ENCODE measurements at places on chromosomes 7 and 10.

DNA sequence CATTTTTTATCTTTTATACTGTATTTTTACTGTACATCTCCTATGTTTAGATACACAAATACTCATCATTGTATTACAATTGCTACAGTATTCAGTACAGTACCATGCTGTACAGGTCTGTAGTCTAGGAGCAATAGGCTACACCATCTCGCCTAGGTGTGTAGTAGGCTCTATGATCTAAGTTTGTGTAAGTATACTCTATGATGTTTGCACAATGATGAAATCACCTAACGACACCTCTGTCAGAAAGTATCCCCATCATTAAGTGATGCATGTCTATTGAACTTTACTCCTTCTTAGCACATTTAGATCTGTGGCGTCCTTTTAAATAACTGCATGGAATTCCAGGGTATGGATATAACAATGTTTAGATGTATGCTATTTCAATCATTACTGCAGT, 112.0 kb downstream of the SNX10 start:
- no peak for DNase-seq

DNA sequence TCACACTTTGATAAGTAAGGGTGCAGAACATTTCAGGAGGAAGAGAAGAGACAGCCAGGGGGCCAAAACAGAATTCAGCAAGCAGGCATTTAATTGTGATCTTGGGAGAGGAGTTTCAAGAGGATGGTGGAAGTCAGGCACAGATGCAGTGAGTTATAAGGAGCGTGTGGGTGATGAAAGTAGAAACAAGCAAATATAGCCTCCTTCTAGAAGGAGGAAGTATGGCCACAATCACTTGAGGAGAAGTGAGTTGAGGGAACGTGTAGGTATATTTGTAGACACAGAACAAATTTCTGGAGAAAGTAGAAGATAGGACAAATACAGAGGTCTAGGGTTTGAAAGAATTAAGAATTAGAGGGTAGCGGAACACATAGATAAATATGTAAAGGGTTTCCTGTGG, 165.8 kb downstream of the CACNB2 start:
- DNase-seq, result no peak

DNA sequence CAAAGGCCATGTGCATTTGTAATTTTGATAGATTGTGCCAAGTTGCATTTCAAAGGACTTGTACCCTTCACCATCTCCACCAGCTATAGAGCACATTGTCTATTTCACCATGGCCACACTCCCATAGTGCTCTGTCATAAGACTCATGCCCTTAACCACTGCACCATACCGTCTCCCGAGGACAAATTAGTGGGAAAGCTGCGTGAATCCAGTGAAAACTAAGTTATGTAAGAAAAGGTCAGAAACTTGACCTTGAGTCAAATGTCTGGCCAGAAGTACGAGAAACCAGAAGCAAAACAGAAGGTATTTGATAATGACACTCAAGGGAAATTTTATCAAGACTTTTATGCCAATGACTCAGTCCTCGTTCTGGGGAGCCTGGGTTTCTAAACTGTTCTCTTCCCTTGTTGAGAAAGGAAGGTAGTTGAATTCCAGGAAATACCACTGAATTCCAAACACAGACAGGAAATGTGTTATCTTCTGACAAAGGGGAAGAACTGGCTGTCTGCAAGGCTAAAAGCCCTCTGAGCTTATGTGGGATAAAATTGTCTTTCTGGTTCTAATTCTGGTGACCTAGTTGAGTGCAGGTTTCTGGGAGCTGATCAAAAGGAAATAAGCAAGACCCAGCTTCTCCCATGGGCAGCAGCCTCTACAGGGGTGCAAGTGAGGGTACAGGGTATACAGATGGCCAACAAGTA, 49.7 kb downstream of the CDK1 start:
- no peak for DNase-seq

- no peak for DNase-seq
Measured at GRCh38 chr7:76346097-76346496, 12.7 kb downstream of the YWHAG start.

DNA sequence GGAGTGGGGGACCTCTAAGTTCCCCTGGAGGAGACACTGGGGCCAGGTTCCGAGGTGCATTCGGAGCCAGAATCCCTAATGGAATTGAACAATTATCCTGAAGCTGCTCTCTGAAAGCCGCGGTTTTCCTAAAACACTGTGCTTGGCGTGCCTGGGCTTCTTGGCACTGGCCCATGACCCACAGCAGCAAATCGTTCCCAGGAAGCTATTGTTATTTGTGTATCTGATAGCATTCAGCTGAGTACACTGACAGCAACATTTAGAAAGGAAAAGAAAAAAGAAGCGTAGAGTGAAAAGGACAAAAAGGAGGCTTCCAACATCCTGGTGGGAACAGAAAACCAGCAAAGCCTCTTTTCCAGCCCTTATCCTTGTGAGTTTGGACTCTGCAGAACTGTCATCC, 339.8 kb downstream of the FRMD4A start:
- DNase-seq, result no peak

DNA sequence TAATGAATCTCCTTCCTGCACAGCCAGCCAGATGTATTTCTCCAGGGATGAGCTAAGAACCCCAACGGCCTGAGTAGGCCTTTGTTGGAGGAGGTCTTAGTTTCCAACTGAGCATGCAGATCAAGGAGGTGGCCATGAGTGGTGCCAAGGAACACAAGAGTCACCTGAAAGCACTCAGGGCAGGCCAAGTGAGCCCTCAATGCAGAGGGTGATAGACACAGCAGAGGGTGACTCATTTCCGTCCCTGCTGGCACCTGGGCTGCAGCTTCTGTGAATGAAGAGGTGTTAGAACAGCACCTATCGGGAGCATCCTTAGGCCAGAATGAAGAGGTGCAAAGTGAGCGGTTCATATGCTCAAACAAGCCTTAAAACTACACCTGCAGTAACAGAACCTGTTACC, 211.8 kb downstream of the FRMD4A start:
- no peak for DNase-seq

- DNase-seq, result no peak
Measured at GRCh38 chr10:71064413-71065118, 147.8 kb upstream of the UNC5B start.

DNA sequence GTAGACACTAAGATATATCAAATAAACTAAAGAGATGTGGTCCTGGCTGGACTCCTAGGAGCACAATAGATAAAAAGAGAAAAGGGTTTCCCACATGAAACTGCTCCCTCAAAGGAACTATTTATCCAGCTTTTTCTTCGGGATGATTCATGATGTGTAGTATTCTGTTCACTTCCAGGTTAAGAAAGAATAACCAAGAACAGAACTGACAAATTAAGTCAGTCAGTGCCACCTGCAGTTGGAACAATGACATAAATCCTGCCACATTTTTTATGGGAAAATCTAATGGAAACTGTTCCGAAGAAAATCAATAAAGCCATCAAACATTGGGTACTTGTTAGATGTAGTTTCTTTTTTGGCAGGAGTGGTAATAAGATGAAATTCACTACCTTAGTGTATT, 87.1 kb downstream of the POLR1F start:
- no peak for DNase-seq

DNA sequence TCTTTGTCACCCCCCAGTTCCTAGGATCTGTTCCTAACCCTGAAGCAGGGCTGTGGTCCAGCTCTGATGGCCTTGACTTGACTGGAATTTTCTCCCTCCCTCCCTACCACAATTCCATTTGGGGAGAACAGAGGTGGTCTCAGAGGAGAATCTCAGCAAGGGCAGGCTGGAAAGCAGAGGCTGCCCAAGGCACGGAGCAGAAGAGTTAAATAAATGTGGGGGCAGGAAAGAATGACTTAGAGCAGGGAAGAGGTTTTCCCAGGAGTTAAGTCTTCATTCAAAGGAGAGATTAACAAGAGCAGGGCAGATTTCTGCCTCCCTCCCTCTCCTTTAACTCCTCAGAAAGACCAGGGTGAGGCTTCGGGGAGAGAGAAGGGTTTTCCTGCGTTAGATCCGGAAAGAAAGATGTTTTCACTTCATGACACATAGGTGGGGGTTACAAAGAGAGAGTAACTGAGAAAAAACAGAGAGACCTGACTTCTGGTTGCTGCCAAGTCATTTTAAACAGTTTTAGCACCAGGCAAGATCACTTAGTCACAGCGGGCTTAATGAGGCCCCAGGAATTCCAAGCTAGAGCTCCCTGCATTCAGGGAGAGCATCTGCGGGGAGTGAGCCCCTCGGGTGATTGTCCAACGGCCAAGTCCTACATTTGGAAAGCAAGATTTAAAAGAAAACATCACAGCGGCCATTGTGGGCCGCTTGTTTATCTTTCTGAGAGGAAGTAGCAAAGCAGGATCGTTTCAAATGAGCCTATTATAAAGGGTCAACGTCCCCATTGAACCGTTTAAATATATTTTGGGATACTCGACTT, 78.7 kb downstream of the ARHGAP22 start:
- DNase-seq, result no peak

DNA sequence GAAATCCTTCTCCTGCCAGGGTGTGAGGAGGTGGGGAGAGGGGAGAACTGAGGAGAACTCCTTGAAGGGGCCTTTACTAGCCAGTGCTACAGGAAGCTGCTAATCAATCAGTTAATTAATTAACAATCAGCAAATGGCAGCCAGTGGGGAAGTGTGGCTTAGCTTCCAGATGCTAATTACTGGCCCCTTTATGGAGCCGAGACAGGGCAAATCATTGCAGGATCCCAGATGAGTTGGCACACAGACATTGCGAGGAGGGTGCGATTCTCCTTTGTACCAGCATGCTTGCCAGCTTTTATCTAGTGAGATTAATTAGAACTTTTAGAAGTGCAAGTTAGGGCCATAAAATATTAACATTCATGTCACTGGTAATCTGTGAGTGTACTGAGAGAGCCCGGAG, 84.0 kb downstream of the XRCC2 start:
- DNase-seq, result no peak

DNA sequence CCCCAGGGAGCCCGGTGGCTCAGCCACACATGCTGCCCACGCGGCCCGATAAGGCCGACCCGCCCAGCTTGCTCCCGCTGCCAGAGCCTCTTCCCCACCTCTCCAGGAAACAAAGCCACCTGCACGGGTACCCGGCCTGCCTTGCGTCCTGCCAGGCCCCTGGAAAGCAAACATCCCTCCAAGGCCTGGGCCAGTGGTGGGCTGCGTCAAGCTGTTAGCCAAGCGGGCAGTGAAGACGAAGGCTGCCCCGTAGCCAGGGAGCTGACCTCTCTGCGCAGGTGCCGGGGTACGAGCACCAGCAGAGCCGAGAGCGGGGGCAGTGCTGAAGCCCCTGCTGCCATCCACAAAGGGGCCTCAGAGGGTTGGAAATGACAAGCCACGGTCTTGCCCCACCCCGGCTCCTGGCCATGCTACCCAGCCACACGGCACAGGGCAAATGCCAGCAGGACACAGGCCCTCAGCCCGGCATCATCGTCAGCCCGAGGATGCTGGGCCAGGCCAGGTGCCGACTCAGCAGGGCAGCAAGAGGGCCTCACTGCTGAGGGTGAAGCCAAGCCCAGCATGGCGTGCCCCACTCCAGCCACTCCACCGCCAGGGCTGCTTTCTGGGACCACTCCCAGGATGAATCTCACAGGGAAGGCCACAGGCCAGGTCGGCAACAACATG, 140.0 kb downstream of the PTPRN2 start:
- DNase-seq, result no peak

GRCh38 chr10:73774637-73775036, 7.2 kb upstream of the CHCHD1 start:
- DNase-seq, result no peak

DNA sequence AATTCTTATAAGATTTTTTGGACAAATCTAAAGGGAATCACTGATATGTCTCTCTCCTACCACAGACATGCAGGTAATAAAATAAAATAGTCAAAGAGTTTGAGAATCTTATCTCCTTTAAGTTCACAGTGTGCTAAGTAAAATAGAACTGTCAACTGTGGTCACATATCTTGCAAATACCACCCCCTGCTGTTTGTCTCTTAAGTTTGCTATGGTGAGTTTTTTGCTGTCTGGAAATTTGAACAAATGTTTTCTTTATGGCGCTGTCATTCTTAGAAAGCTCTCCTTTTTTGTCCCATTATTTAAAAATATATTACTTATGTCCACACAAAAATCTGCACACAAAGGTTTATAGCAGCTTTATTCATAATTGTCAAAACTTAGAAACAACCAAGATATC, 19.6 kb downstream of the GIMAP5 start:
- no peak for DNase-seq

GRCh38 chr10:44982114-44982460, 3.5 kb upstream of the DEPP1 start:
- DNase-seq, result no peak

GRCh38 chr10:51956822-51957221, 257.4 kb upstream of the CSTF2T start:
- DNase-seq, result no peak

GRCh38 chr7:33053721-33054120, 8.9 kb downstream of the NT5C3A start:
- DNase-seq, result no peak

- DNase-seq, result no peak
Measured at GRCh38 chr7:156816943-156817572, 75.9 kb downstream of the LMBR1 start.

DNA sequence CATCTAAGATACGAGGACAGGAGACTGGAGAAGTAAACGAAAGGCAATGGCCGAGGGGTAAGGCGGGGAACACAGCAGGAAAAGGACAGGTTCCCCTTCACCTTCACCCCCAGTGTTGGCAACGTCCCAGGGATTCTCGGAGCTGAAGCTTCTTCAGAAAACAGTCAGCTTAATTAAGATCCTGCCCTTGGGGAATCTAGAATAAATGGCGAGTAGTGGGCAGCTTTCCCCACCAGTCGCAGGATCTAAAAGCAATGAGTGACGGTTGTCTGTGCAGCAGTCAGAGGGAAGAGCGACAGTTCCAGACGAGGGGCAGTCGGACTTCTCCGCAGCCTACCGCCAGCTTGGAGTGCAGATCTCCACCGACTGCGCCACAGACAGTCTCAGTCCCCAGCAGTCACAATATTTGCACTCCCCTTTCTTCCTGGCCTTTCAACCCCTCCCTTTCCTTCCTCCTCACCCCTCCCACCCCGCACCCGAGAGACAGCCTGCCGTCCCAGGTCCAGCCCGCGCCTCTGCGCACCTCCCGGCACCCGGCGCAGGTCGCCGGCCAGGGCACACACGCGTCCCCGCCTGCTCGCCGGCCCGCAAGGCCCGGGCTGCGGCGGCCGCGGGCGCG, 10.9 kb upstream of the SP8 start:
- DNase-seq, result no peak

DNA sequence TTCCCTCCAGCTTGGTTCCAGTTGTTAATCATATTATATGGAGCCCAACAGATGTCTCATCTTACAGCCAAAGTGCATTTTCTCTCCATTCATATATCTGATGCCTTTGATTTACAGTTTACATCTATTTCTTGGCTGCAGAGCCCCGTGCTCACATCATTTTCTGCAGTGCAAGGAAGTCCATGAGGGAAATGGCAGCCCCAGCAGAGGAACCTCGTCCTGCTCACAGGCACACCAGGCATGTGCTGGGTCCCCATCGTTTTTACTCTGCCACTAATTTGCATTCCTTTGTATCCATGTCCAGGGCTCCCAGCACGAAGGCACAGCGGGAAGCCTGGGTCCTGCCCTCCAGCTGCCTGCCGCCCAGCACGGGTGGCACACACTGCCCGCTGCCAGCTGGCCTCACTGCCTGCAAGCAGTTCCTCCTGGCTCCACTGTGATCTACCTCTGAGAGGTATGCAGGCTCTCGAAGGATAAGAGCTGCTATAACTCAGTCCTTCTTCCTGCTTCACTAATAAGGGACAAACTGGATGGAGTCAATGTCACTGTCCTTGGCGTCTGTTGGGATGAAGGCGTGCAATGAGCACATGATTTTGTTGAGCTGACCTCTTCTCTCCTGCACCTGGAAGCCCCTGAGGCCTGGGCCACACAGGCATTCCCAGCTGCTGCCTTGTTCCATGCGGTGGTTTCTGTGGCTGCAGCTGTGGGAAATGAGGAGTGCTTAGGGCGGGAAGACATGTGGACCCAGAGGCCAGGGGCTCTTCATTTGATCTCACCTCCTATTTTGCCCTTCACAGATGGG, 583.6 kb upstream of the MGMT start:
- no peak for DNase-seq

GRCh38 chr7:78197447-78197846, 398.9 kb downstream of the PHTF2 start:
- no peak for DNase-seq
